ENCODE measurements at places on chromosomes 12 and 14.

DNA sequence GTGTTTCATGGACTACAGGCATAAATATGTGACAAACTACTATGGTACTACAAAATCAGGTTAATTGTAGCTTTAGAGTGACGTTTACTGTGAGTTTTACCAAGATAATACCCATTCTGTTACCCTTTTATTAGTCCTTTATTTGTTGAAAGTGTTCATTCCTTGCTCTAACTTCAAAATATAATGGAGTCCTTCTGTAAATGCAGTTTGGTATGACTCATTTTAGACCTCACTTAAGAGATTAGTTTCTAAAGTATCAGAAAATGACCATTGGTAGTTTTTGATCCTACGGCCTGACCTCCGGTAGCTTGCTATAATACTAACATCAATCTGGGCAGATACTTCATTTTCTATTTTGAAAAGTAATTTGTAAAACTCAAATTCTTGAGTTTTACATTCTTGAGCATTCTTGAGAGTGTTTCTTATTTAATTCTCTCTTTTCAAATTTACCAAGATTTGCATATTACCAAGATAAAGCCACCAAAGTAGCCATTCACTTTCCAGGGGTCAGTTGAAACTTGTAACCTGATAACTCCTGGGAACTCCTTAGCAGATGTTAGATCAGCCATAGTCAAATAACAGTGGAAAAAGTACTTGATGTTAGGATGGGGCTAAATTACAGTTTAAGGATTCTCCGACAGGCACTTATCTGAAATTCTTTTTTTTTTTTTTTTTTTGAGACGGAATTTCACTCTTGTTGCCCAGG is 4.2 kb downstream of the HSPA2 start:
- DNase-seq = no peak

DNA sequence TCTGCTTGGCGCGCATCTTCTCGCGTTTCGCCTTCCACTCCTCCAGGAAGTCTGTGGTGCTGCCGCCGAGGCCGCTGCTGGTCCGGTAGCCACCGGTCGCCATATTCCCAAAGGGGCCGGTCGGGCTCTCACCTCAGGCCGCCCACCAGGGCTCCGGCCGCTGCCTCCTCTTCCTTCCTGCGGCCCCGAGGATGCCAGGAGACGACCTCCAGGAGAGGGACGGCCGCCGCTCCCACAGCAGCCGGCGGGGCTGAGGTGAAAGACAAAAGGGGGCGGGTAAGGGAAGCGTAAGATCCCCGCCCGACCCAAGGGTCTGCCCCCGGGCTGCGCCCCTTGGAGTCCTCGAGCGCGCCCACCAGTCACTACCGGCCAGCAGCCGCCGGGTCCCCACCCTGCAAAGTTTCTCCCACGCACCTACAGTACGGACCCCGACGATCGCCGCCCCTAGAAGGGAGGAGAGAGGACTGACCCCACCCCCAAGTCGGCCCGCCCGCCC is 574 bp downstream of the PAWR start:
- no peak for DNase-seq

DNA sequence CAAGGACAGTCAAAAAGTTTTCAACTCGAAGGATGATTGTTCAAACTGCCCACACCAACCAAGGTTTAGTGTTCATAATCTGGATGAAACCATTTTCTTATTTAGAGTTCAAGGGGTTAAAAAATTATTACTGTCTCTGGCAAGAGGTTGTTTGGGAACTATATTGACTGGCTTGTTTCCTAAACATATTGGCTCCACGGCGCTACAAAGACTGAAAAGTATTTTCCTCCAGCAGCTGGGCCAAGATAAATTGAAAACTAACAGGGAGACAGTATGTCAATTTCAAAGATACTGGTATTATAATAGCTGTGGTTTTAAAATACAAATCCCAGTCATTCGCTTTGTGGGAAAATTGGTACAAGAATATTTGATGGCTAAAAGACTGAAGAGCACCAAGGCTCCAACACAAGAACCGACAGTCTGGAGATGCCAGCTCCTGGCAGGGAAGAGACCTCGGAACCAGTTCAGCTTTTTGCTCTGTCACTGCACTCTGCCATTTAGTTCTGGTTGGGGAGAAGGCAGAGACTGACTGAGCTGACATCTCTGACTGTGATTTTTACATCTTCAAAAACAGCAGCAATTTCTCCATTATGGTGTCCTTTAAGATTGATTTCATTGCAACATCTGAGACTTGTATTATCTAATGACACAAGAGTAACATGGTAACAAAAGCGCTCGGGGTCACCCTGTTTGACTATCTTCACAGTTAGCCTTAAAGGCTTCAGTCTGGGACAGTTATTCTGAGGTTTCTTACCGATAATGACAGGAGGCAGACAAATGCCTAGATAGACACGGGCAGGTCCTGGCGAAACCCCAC is 62.0 kb downstream of the ST8SIA1 start:
- no peak for DNase-seq

- DNase-seq = peak; percentile 21
These were observed 1.1 kb downstream of the FBXO21 start for GRCh38 chr12:117188961-117189724.

Measured in hippocampal formation (tissue), 2 donors.